RKO (cell line): ENCODE measurements at places on chromosomes 12 and 14.
A peak's percentile ranks its signal among the peaks of the same experiment; 100 is the strongest.

GRCh38 chr12:81518638-81519037 is 240.5 kb downstream of the PPFIA2 start:
- DNase-seq = no peak

DNA sequence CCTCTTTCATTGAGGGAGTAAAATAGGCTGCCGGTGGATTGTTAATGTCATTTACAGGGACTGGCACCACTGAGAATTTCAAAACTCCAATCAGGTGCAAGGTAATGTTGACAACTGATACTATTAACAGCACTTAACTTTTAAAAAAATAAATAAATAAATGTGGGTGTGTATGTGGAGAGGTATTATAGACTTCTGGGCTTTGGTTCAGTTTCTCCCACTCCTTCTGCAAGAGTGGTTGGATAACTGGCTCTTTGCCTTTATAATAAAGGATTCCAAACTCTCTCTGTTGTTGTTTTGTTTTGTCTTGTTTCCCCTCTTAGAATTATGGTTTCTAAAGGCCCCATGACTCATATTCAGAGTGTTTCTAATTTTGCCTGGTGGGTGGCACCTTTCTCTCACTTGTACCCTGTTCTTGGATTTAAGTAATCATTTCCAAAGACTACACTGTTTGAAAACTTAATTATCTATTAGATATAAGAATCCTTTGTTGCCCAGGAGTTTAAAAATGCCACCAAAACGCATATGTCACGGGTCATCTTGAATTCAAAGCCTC is 151.6 kb upstream of the ARID2 start:
- no peak for DNase-seq

DNA sequence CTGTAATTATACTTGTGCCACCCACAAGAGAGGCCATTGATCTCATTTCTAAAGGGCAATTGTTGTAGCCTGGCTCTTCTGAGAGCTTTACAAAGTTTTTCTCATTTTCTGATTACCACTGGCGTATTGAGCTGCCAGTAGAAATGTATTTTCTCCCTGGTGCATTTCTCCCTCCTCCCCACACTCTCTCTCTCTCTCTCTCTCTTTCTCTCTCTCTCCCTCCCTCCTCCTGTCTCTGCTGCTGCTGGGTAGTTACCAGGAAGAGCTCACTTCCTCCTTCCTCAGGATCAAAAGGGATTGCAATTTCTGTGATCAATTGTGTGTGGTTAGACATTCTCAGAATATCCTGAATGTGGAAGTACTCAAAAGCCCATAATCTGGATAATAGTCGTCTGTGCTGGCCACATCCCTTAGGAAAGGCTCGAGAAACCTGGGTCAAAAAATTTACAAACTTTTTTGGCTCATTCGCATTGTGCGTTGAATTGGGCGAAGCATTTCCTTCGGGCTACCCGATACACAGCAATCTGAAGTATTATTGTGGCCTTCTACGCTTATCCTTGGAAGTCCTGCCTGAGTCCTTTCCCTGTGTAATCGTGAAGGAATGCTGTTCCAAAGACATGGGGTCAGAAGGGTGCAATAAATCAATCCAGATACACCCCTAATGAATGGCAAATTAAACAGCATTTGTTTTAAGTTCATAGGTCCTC is 254.8 kb downstream of the MSRB3 start:
- no peak for DNase-seq

GRCh38 chr14:26741711-26742212 is 143.9 kb upstream of the NOVA1 start:
- no peak for DNase-seq

DNA sequence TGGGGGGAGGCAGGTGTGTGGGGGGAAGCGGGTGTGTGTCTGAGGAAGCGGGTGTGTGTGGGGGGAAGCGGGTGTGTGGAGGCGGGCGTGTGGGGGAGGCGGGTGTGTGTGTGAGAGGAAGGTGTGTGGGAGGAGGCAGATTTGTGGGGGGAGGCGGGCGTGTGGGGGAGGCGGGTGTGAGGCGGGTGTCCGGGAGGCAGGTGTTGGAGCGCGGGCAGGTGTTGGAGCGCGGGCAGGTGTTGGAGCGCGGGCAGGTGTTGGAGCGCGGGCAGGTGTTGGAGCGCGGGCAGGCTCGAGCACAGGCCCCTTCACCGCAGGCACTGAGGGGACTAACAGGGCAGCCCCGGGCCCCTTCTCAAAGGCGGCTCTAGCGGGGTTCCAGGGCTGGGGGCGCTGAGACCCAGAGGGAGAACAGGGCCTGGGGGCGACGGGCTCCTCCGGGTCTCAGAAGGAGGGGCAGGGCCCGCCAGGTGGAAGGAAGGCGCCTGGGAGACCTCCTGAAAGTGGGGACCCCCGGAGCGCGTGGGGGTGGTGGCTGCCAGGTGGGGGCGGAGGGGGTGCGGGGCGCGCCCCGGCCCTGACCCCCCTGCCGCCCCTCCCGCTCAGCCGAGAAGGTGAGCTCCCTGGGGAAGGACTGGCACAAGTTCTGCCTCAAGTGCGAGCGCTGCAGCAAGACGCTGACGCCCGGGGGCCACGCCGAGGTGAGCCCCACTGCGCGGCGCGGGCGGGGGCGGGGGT is 3.2 kb downstream of the CRIP2 start:
- DNase-seq = no peak

DNA sequence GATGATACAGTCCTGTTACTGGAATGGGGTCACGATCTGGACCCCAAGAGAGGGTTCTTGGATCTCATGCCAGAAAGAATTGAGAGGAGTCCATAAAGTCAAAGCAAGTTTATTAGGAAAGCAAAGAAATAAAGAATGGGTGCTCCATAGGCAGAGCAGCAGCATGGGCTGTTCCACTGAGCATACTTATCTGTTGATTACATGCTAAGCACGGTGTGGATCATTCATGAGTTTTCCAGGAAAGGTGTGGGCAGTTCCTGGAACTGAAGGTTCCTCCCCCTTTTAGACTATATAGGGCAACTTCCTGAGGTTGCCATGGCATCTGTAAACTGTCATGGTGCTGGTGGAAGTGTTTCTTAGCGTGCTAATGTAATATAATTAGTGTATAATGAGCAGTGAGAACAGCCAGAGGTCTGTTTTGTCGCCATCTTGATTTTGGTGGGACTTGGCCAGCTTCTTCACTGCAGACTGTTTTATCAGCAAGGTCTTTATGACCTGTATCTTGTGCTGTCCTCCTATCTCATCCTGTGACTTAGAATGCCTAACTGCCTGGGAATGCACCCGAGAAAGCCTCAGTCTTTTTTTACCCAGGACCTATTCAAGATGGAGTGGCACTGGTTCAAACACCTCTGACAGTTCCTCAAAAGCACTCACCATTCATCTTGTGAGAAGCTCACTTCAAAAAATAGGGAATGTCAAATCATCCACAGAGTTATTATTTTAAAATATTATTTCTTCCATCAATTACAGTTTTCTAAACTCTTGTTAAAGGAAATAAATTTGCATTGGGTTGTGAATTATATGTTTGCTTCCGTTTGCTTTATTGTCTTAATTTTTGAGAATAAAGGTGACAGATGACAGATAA is 1358.8 kb upstream of the TMEM132C start:
- no peak for DNase-seq

- peak; percentile 72 for DNase-seq
These were observed 56.3 kb downstream of the SPTB start for GRCh38 chr14:64823305-64823861.

GRCh38 chr14:31341280-31341679 is 79.1 kb downstream of the HEATR5A start:
- no peak for DNase-seq

DNA sequence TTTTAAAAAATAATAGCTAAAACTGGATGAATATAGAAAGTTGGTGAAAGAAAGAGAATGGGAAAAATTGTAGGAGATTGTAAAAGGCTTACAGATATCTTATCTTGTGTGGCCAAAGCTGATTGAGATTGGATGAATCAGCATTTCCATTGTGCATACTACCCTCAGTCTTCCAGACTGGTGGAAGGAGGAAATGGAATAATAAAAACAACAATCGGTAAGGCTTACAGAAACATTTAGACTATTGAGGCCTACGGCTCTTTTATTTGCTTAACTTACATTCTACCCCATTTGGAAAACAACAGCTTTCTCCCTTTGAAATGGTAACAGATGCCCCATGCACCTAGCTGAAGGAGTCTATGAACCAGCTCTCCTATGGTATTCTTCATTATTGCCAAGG is 129.8 kb downstream of the PTPRB start:
- DNase-seq = no peak

DNA sequence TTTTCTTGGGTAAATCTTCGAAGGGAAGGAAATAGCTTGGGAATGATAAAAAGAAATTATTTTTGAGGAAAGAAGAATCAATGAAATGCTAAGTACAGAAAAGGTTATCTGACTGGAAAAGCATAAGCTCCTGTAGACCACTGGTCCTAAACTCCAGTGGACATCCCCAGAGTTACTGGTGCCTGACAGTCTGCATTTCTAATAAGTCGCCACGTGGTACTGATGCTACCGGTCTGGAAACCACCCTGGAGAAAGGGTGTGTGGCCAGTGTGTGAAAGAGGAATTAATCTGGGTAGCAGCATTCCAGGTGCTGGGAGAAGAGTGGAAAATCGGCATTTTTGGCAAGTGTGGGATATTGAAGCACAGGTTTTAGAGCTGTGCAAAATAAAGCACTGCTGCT is 73.3 kb downstream of the FBXW8 start:
- no peak for DNase-seq

DNA sequence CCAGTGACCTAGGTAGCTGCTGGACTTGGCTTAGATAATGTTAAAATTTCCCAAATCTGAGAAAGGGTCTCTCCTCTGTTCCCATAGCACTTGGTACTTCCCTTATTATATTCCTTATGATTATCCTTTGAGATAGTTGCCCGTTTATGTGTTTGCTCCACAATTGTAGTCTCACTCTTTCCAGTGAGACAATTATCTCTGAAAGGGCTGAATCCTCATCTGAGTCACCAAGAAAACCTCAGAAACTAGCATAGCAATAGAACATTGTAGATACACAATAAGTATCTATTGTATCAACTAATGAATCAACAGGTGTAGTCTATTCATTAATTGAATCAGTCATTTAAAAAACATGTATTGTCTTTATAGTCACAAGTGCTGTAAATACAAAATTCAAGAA is 119.1 kb upstream of the FAR2 start:
- DNase-seq = no peak

DNA sequence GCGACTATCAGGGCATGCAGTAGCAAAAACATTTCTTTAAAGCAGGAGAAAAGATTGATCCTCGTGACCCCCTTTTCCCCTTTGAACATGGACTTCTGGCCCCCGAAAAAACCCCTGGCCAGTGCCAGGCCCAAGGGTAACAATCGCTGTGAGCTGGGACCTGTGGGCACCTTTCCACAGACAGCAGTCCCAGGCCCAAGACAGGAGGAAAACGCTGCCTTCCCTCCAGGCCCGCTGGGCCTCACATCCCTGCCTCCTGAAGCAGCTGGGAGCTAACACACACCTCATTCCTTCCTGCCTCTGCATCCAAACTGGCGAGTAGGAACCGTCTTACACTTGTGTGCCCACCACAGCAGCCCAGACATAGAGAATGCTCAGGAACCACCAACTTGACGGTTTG is 1.2 kb downstream of the VWF start:
- DNase-seq = no peak

GRCh38 chr12:4855121-4855924 is 54.4 kb upstream of the KCNA1 start:
- peak; percentile 81 for DNase-seq

GRCh38 chr14:45298423-45299117 is 45.6 kb upstream of the MIS18BP1 start:
- no peak for DNase-seq

GRCh38 chr12:4108803-4109345 is 164.7 kb upstream of the CCND2 start:
- DNase-seq = no peak

DNA sequence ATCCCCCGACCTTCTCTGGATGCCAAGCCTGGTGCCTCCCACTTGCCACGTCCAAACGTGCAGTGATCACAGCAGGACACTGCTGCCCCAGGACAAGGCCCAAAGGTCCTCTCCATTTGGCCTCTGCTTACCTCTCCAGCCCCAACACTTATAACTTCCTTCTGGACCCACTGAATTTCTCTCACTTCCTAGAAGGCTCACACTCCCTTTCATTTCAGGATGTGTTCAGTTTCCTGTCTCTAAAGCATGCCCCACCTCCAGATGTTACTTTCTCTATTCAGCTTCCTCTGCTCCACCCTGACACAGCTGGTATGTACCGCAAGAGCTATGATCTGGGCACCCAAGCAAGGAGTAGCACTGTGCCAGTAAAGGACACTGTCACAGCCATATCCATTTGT is 33.0 kb downstream of the CDKL1 start:
- no peak for DNase-seq

DNA sequence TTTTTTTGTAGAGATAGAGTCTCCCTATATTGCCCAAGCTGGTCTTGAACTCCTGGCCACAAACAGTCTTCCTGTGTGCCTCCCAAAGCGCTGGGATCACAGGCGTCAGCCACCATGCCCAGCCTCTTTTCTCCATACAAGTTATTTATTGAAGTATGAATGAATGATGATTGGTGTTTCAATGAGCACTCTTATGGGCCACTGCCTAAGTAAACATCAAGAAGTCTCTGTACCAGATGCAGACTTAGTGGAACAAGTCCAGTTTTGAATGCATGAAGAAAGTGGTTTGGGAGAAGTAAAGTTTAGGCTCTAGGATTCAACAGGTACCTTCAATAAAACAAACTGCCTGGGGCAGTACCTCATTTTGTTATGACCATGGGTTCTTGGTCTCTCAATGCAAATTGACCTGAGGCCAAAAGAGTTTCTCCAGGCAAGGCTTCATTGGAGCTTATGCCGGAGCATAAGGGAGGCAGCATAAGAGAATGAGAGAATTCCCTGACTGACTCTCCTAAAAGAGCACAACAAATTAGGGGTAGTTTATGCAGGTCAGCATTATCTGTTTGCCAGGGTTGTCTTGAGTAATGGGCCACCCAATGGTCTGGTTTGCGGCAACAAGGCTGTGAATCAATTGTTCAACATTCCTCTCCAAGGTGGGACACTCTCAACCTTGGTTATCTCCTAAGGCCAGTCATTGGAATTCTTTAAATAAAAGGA is 1.1 kb upstream of the GMFB start:
- DNase-seq = no peak

GRCh38 chr14:105261781-105262180 is 13.4 kb downstream of the BTBD6 start:
- no peak for DNase-seq

GRCh38 chr12:63968673-63969072 is 124.2 kb downstream of the SRGAP1 start:
- DNase-seq = no peak

GRCh38 chr12:115964626-115965025 is 312.9 kb downstream of the MED13L start:
- no peak for DNase-seq

DNA sequence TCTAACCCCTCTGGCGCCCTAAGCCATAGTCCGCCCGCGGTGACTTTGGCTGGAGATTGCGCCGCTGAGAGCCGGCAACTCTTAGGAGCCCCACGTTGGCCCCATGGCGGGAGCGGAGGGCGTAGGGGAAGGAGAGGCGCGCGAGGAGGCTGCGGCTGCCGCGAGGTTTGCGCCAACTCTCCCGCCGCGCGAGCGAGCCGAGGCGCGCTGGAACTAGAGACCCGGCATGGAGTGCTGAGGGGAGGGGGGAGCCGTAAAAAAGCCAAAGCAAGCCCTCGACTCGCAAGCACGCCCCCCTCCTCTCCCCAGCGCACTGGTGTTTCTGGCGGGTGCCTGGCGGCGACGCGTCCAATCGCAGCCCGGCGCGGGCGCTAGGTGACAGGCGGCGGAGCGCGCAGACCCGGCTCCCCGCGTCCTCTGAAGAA is at the start of gene SYT10:
Gene SYT10, minus strand, starts transcription at position 233 of the 425 bp plus-strand sequence. CDS start 297 bp downstream, outside the sequence.
- no peak for DNase-seq
